ENCODE measurements at places on chromosomes 5 and 9.

DNA sequence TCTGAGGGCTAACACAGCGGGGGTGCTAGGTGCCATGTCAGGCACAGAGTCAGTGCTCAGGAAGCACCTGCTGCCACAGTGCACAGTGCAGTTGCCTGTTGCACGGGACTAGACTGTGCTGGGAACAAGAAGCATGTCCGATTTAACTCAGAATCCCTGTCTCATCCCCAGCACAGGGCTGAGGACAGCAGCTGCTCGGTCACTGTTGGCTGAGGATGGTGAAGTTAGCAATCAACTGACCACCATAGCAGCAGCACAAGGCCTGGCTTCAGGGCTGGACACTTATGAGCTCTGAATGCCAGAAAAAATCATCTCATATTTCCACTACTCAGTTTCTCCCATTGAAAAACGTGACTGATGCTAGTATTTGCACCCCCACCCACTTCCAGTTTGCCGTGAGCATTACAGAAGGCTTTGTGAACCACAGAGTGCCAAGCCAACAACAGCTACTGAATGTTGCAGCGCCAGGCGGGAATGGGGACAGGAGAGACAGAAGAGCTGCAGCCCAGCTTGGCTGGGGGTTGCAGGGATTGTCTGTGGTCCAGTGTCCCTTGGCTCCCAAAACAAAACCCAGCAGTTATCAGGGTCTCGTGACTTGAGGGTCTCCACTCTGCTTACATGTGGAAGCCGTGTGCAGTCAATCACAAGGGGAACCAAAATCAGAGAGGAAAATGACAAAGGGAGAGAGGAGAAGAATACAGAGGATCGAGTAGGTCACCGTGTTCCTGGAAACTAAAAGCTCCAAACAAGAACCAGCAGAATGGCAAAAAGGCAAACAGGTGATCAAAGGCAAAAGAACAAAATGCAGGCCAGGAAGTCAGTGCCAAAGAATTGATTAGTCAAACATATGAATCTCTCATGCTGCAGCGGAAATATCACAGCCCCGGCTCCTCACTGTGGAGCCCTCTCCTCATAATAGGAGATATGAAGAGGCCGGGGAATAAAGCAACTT lies 155.6 kb downstream of the CRB2 start:
- no peak for DNase-seq

DNA sequence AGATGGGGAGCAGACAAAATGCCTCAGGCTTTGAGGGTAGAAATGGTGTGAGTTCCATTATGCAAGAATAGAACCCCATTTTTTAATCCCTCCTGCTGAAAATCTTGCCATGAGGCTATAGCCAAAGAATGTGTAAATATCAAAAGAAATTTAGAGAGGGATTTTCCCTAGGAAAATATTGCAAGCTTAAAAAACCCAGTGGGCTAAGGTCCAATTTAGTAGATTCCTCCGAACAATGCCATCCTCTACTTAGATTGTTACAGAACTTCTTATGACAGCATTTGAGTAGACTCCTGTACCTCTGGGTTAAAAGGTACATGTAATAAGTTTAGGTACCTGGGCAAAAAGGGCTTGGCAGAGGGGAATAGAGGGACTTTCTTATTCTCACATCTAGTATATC lies 138.4 kb downstream of the GHR start:
- DNase-seq = no peak

- DNase-seq = no peak
Observed at GRCh38 chr5:114407783-114408182, 45.9 kb downstream of the KCNN2 start.

GRCh38 chr9:30711591-30711990 lies 1672.9 kb upstream of the ACO1 start:
- DNase-seq = no peak

- DNase-seq = no peak
Observed at GRCh38 chr5:33148076-33148513, 292.7 kb upstream of the TARS1 start.

- no peak for DNase-seq
Observed at GRCh38 chr5:137078171-137078665, 420.9 kb downstream of the SPOCK1 start.

- no peak for DNase-seq
Observed at GRCh38 chr9:75998096-75998780, 107.8 kb downstream of the PCSK5 start.

DNA sequence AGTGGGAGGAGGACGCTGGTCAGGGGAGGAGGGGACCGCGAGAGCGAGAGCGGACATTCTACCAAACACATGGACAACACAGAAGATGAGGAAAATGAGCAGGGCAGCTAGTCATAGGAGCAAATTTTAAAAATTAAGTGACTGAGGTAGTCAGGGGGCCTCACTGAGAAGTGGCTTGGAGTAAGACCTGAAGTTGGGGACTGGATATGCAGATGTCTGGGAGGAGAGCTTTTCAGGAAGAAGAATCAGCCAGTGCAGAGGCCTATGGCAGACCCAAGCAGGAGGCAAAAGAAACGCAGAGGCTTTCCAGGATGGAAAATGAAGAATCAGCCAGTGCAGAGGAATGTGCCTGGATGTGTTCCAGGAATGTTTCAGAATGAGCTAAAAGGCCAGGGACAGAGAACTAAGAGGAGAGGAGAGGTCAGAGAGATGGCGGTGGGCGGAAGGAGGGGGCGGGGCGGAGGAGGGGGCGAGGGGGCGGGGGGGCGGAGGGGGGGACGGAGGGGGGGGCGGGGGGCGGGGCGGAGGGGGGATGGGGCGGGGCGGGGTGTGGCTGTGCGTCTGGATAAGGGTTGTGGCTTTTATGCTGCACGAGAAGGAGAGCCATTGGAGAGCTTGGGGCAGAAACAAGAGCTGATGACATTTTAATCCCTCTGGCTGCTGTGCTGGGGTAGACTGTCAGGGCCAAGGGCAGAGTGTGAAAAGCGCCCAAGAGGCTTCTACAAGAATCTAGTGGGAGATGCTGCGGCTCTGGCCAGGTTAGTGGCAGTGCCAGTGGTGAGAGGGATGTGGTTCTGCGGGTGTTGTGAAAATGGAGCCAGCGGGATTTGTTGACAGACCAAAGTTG lies 129.6 kb downstream of the KCNIP1 start:
- DNase-seq = peak; percentile 33

GRCh38 chr9:113896713-113897112 lies 20.6 kb downstream of the ZNF618 start:
- no peak for DNase-seq

DNA sequence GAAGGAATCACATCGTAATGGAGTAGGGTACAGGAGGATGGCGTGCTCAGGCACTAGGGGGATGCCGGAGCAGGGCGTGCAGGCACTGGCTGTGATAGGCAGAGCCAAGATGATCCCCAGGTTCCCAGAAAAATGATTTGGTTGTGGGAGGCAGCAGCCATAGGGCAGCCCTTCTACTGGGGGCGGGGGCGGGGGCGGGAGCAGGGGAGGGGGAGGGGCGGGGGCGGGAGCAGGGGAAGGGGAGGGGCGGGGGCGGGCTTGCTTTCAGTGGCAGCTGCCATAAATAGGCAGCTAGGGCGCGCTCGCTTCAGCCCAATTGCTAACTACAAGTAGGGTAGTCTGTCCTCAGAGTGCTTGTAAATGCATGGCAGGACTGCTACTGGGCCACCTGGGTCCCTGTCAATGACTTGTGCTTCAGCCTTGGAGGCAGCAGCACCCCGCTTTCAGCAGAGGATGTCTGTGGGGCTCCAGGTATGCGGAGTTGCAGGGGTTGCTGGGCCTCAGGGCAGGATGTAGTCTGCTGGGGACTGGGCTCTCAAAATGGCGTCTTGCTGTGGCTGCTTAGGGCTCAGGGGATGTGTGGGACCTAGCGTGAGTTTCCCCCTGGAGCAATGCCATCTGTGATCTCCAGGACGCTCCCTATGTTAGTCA lies 354.3 kb downstream of the RAB3C start:
- no peak for DNase-seq
